Large intestine (tissue), 12 donors: ENCODE measurements at places on chromosomes 11 and 22. TPM values are rescaled to one million over a fixed set of nuclear protein-coding genes. Genes with fewer than 3 reads are reported as not detected.

The PLAAT4 gene
- polyA plus RNA-seq = 20.3 TPM

The TENM4 gene
- polyA plus RNA-seq = 2.1 TPM

DNA sequence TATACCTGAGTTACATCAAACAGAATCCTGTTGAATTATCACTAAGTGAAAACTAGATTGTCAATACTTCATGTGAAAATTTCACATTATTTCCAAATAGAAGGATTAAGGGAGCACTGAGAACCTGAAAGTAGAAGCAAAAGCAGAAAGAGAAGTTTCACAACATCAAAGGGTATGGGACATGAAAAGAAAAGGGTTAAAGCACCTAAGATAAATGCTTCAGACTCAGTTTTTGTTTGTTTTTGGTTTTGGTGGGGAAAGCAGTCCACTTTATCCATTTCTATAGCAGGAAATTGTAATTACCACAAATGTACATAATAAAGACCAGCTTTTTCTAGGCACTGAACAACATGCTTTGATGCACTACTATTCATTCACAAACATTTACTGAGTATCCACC is 1069.7 kb upstream of the CCDC90B start:
- H3K4me1 ChIP-seq = no peaks in the 10 kb centered on the region
- H3K27ac ChIP-seq = no peak overlapping the region
- no peaks in the 10 kb centered on the region for H3K27me3 ChIP-seq

GRCh38 chr22:49481659-49482399 is 345.8 kb downstream of the BRD1 start:
- H3K27ac ChIP-seq = no peak overlapping the region
- H3K36me3 ChIP-seq = no peaks in the 10 kb centered on the region
- H3K4me1 ChIP-seq = no peaks in the 10 kb centered on the region
- H3K4me3 ChIP-seq = no peak overlapping the region

DNA sequence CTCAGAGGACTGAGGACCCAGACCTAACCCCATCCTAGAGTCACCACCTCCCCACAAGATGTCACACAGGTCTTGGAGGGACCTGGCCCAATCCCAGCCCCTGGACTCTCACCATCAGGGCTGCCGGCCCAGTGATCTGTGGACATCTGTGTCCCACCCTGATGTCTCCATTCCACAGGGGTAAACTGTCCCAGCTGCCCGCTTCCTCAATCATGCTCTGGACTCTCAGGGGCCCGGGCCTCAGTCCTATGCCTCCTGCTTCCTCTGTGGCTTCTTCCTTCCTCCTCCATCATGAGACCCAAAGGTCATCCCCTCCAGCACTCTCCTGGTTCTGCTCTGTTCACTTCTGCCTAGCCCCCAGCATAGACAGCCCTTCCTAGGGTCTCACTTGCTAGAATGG is 32.2 kb downstream of the ARAP1 start:
- H3K27me3 ChIP-seq = no peaks in the 10 kb centered on the region
- no peak overlapping the region for H3K27ac ChIP-seq
- no peak for DNase-seq
- H3K4me3 ChIP-seq = peak overlapping the region; percentile 50

- H3K27me3 ChIP-seq = no peaks in the 10 kb centered on the region
- no peak for DNase-seq
- H3K4me1 ChIP-seq = no peaks in the 10 kb centered on the region
- H3K4me3 ChIP-seq = no peak overlapping the region
Observed at GRCh38 chr11:115257678-115258077, 246.5 kb downstream of the CADM1 start.

- DNase-seq = no peak
- peaks cover 5% of the 10 kb centered on the region for H3K27me3 ChIP-seq
- H3K27ac ChIP-seq = no peak overlapping the region
- H3K4me1 ChIP-seq = no peaks in the 10 kb centered on the region
Observed at GRCh38 chr11:132866783-132867545, 665.3 kb downstream of the OPCML start.

GRCh38 chr22:30647536-30647935 is 12.0 kb downstream of the SLC35E4 start:
- no peak for DNase-seq
- H3K4me1 ChIP-seq = peaks cover 5% of the 10 kb centered on the region
